ENCODE measurements at places on chromosomes 11 and 22.

GRCh38 chr11:75342966-75343870 is 8.2 kb downstream of the ARRB1 start:
- no peak for DNase-seq

- DNase-seq = no peak
These were observed 8.4 kb downstream of the KRTAP5-6 start for GRCh38 chr11:1705126-1706052.

DNA sequence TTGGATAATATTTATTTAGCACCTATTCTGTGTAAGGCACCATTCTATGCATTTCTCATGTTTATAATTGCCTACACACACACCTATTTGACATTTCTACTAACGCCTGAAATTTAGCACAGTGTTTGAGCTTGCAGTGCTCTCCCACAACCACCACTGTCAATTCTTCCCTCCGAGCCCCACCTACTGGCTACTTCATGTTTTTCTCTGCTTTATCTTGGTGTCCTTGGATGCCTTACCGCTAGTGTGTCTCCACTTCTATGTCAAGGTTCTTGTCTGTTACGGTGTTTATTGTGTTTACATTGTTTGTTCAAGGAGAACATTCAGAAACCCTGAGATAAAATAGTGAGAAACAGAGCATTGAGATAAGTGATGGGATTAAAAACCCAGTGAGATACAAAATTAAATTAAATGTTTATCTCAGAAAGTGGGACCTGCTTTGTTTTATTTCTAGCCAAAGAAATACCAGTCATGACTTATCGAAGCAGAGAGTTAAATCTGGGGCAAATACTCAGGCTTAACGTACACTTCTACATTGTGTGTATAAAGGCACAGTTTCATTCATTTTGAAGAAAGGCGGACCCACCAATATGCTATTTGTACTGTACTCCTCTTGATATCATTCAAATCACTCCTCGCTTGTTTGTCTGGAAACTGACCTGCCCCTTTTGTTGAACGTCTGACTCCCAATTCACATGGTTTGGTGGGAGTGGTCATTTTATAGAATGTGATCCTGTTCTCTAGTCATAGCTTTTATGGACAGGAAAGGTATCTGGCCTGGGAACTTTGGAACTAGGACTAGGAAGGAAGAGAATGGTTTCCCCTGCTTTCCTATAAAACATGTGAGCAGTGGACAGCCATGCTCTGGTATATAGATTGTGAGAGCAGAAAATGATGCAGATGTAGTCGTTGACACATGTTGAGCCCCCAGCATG is 39.2 kb upstream of the SLC36A4 start:
- peak; percentile 25 for DNase-seq

GRCh38 chr22:21972293-21972779 is 10.3 kb downstream of the TOP3B start:
- no peak for DNase-seq

GRCh38 chr22:39953101-39953500 is 7.1 kb upstream of the TMA7B start:
- DNase-seq = no peak

DNA sequence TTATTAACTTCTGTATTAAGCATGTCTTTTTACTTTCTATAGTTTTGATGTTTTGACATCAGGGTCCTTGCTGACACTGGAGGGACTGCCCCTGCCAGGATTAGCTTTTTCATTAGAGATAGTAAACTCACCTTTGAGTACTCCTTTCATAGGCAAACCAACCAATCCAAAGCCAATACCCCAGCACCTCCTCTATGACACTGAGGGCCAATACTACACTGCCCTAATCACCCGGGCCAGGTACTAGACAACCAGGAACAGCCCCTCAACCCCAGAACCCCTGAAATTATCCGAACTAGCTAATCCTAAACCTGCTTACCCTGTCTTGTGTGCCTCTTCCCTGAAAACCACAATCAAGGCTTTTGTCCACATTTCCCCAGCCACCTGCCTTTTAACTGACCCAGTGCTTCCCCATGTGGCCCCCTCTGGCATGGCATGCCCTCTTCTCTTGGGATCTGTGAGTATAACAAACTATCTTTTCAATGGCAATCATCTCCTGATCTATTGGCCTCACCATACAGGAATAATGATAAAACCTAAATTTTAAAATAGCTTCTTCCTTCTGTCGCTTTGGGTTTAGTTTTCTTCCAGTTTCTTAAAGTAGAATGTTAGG is 31.2 kb downstream of the RAB6A start:
- no peak for DNase-seq

DNA sequence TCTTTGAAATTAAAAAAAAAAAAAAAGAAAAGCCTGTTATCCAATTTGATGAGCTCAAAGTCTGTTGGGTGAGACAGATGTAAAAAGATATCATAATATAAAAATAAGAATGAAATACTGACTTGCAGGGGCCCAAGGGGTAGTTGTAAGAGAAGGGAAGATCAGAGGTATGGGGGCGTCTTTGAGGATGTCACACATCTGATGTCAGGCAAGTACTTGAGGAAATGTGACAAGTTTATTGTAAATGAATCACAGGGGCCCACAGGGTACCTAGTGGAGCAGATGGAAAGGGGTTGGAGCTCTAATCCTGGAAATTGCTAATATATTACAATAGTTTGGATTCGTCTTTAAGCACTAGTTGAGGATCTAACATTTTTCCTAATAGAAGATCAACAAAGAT is 131.6 kb downstream of the MAML2 start:
- no peak for DNase-seq

- no peak for DNase-seq
These were observed at the start of gene SULT4A1 for GRCh38 chr22:43862074-43862881. SULT4A1 (minus strand) TSS chr22:43862513; CDS start chr22:43862382, 131 bp downstream.

GRCh38 chr11:117391181-117391580 is 63.5 kb downstream of the CEP164 start:
- DNase-seq = no peak

GRCh38 chr11:73325036-73325981 is 17.2 kb downstream of the ARHGEF17 start:
- no peak for DNase-seq

GRCh38 chr11:45525393-45525792 is 140.0 kb downstream of the CHST1 start:
- no peak for DNase-seq

- no peak for DNase-seq
These were observed 38.6 kb upstream of the RBFOX2 start for GRCh38 chr22:36067235-36067558.

DNA sequence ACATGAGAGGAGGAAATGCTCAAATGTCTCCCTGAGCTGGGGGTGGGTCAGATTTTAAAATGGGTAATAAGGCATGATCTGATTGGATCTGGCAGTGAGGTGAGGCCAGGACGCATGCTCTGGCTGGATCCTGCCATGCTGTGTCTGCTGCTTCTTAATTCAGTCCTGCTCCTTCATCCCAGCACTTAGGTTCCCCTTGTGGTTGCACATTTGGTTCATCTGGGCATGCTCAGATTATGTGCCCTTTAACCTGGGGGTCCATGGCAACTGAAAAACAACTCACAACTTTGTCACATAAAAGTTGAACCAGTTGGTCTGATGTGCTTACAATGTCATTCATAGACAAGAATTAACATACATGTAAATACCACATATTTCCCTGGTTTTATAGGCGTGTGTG is 67.9 kb downstream of the PIWIL4 start:
- no peak for DNase-seq

DNA sequence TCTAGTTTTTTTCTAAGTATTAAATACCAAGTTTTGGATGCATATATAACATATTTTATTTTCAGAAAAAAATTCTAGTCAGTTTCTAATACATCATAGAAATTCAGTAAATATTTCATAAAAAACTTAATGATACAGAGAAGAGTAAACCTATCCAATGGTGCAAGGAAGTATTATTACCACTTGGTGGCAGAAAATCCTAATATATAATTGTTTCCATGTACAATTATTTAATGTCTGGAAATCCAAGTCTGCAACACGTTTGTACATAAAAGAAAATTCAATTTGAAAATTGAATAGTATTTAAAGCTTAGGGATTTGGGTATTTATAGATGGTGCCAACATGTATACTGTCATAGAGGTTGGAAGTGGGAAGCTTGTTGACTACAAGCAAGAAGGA is 127.0 kb downstream of the TRPC6 start:
- DNase-seq = no peak

DNA sequence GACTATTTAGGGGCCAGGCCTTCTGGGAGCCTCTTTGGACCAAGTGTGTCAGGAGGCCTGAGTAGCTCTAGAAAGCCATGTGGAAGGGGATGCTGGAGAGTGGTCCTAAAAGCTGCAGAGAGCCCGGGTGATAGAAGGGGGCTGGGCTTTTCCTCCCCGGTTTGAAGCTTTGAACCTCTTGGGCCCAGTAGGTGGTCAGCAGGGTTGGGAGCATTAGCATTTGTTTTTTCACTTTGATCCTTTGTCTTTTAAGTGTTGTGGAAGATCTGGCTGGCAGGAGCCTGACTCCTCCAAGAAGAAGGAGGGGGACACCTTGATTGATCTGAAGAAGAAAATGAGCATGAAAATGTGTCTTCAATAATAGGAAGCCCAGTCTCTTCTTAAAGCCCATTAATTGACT is 596.6 kb downstream of the INSC start:
- DNase-seq = no peak

- DNase-seq = no peak
These were observed 61.3 kb downstream of the ELFN2 start for GRCh38 chr22:37365950-37366349.

DNA sequence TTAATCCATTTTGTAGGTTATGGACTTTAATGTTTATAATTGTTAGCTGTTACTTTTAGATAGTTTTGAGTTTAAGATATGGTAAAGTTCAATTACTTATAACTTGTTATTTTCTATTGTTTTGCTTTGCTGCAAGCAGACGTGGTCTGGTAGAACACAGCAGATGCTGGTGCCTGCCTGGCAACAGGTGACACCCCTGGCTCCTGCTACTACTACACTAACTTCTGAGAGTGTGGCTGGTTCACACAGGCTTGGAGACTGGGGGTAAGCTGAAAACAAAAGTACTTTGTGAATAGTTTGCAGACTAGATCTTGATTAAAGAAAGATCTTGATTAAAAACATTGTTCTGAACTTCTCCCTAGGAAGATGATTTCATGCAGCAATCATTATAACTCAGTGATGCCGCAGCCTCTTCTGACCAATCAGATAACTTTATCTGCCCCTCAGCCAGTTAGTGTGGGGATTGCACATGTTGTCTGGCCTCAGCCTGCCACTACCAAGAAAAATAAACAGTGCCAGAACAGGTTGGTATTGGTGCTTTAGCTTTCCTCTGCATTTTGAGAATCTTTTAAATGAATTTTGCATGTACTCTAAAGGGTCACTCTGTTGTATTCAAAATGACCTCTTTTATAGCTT is 90.4 kb downstream of the HIPK3 start:
- DNase-seq = no peak

DNA sequence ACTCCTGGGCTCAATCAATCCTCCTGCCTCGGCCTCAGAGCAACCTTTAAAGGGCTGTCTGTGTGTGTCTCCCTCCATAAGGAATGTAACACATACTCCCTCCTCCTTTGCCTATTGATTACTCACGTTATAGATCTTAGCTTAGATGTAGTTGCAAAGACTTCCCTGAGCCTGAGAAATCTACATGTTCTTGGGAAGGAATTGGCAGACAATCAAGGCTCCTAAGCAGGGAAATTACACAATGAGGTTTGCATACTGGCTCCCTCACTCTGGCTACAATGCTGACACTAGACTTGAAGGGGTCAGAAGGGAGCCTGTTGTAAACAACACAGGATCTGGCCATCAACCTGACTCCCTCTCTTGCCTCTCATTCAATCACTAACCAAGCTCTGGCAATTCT is 5.2 kb upstream of the OLFML1 start:
- DNase-seq = no peak

DNA sequence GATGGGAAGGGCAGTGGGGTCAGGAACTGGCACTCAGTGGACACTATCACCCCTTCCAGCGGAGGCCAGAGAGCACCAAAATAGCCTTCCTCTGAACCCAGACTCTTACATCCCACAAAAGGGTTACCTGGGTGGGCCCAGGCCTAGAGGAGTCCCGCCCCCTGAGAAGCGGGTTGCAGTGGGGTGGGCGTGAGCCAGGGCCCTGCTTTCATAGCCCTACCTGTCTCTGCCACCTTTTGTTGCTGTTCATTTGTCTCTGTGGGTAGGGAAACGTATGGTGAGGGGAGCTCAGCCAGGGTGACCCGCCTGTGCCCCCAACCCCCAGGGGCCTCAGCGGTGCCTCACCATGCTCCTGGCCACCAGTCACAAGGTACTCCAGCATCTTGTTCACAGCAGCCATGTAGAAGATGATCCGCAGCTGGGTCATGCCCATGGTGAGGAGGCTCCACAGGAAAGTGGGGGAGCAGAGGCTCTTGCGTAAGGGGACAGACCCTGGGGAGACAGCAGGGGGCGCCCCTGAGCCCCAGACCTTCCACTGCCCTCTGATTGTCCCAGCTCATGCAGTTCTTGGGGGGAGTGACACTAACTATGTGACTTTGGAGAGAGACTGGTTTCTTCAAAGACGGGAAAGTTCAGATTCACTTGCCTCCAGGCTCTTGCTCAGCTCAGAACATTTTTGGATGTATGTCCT is 24.0 kb downstream of the SLC43A1 start:
- DNase-seq = no peak

GRCh38 chr11:66879000-66879399 is 22.1 kb downstream of the LRFN4 start:
- no peak for DNase-seq

- DNase-seq = peak; percentile 21
These were observed 16.0 kb downstream of the TBX1 start for GRCh38 chr22:19776433-19777031.

GRCh38 chr22:33666279-33666960 is 253.9 kb downstream of the LARGE1 start:
- DNase-seq = no peak

GRCh38 chr11:78289552-78290292 is 101.0 kb downstream of the USP35 start:
- no peak for DNase-seq

DNA sequence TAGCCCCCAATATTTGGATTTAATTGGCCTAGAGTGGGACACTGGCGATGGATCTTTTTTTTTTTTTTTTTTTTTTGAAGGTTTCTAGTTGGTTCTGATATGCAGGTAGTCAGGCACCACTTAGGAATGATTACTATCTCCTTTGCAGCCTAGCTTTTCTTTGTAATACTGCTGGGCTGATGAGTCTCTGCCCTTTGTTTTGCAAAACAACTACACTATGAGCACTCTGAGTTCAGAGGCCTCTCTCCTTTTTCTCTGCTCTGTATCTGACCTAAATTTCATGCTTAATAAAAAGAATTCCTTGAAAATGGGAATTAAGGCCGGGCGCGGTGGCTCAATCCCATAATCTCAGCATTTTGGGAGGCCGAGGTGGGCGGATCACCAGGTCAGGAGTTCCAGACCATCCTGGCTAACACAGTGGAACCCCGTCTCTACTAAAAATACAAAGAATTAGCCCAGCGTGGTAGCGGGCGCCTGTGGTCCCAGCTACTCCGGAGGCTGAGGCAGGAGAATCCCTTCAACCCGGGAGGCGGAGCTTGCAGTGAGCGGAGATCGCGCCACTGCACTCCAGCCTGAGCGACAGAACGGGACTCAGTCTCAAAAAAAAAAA is 1312.3 kb downstream of the FAM181B start:
- DNase-seq = no peak

GRCh38 chr11:19816817-19817216 is 104.2 kb downstream of the NAV2 start:
- DNase-seq = no peak
